ENCODE measurements at places on chromosomes 3 and 15.

- no peak for DNase-seq
These were observed 3.5 kb upstream of the GALNT15 start for GRCh38 chr3:16171009-16171408.

DNA sequence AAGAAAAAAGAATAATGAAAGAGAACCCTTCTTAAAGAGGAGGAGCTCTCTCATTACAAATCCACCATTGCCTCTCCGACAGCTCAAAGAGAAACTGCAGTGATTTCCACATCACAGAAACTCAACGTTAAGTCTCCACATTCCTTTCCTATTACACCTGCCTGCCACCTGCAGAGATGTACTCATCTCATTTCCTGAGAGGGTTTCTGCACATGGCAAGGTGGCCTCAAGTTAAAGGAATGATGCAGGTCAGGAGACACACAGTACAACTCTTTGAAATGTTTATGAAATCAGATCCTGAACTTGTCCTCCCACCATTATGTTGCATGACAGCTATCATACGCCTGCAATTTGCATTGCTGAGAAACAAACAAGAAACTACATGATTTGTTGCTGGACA lies 458.4 kb upstream of the ADAMTS9 start:
- no peak for DNase-seq

GRCh38 chr3:185519021-185519420 lies 20.2 kb upstream of the TMEM41A start:
- DNase-seq: no peak

- no peak for DNase-seq
These were observed 207.1 kb downstream of the GBE1 start for GRCh38 chr3:81554388-81554787.

DNA sequence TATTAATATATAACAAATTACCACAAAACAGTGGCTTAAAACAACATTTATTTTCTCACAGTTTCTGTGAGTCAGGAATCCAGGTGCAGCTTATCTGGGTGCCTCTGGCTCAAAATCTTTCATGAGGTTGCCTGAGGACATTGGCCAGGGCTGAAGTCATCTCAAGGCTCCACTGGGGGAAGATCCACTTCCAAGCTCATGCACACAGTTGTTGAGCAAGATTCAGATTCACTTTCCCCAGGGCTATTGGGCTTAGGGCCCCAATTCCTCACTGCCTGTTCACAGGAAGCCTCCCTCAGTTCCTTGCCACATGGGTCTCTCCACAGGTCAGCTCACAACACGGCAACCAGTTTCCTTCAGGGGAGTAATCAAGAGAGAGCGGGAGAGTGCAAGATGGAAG lies 35.0 kb downstream of the RFTN1 start:
- DNase-seq: no peak

GRCh38 chr3:99565331-99565730 lies 73.1 kb upstream of the COL8A1 start:
- DNase-seq: no peak

GRCh38 chr3:42117175-42118008 lies 26.2 kb downstream of the TRAK1 start:
- DNase-seq: no peak

GRCh38 chr3:16741103-16741758 lies 136.0 kb upstream of the DAZL start:
- no peak for DNase-seq

DNA sequence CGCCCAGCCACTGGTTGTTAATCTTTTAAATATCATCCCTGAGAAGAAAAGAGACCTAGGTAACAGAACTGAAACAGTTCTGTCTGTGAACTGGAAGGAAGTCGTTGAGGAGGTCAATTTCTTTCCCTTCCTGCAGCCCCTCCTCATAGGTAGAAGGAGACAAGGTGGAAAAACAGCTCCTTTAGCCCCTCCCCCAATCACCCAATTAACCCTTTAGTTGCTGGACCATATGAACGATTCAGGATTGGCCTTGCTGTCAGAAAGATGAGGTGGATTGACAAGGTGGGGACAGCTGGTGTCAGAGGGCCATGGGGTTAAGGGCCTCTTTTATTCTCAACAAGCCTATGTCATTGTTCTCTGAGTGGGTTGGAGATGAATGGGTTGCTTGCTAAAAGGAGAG lies 36.0 kb upstream of the ZNF445 start:
- DNase-seq: no peak

DNA sequence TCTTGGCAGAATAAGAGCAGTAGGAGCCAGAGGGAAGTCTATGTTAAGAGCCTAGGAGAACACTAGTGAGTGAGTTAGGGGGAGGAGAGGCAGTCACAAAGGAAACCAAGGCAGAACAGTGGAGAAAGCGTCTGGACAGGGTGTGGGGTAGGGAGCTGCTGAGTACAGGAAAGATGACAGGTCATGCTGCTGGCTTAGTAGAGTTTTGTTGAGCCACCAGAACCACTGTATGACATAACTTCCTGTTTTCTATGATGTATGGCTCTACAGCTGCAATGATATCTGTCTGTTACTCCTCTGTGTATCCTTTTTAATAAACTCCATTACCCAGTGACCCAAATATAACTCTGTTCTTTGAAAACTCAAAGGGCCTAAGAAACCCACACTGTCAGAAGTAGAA lies 10.6 kb upstream of the STT3B start:
- DNase-seq: no peak

All from NCI-H187 (cell line).